ENCODE measurements at places on chromosomes 2 and 18.

DNA sequence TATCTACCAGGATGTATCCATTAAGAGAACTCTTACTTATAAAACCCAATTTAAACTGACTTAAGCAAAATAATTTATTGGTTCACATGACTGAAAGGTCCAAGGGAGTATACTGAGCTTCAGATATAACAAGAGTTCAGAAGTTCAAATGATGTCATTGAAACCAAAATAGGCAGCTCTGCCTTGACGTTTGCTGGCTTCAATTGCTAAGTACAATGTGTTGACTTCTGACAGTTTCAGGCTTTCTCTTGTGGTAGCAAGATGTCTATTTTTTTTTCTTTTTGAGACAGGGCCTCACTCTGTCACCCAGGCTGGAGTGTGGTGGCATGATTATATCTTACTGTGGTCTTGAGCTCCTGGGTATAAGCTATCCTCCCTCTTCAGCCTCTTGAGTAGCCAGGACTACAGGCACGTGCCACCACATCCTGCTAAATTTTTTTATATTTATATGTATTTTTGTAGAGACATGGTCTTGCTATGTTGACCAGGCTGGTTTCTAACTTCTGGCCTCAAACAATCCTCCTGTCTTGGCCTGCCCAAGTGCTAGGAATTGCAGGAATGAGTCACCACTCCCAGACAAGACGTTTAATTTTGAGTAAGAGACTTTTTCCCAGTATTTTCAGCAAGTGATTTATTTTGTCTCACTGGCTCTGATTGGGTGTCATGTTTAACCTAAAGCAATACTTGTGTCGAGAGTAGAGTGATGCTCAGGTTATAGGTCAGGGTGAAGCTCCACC, 184.8 kb downstream of the NR4A2 start:
- DNase-seq, result no peak

- no peak for DNase-seq
Measured at GRCh38 chr2:212540341-212540740, 1.7 kb upstream of the ERBB4 start.

DNA sequence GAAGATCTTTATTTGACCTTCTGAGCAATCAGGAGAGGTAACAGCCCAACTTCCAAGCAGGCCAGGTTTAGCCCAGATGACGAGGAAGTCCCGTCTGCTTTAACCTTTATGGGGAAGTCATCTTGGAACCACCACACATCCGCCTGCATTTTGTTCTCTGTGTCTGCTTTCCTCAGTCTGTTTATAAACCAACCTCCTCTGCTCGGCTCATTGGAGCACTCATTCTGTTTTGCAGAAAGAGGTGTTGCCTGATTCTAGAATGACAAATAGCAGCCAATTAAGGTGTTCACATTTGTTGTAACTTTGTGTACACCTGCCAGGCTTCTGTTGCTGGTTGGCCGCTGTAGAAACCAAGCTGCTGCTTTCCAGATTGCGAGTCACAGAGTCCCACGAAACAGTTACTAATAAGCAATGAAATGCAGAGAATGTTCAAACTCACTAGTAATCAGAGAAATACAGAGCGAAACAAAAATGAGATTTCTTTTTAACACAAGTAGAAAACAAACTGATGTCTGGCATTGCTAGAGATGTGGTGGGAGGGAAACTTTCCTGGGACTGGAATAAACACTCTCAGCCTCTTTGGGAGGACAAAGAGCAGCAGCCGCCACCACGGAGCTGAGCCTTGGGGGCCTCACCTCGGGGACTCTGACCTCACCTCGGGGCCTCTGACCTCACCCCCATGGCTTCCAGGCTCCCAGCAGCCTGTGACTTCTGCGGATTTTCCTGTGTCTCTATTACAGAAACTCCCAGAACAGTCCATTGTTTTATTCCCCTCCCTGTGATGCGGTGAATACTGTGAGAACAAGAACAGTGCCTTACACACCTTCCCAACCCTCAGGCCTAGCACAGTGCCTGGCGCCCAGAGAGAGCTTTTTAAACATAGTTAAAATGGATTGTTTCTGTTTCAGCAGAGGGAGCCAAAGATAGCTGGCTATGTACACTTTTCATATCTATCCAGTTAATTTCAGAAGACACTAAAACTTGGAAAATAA, 64.0 kb downstream of the MBP start:
- DNase-seq, result peak; percentile 53

GRCh38 chr2:114436329-114436728, 6.1 kb upstream of the DPP10 start:
- DNase-seq, result no peak

DNA sequence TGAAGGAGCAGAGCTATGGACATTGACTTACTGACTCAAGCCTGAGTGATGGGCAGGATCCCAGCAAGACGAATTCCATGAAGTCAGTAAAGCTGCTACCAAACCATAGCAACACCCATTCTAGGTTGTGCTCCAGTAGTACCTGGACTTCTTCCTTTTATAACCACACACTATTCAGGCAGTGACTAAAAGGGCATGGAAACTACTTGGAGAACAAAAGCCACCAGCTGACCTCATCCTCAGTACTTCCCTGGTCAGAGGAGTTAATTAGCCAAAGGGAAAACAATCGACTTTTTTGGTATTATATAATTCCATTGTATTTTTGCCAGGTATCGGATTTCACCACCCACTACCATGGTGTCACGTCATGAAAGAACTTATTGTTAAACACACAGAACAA, 237.1 kb downstream of the TTC32 start:
- no peak for DNase-seq

GRCh38 chr18:58569490-58569911, 59.4 kb downstream of the ALPK2 start:
- no peak for DNase-seq

- DNase-seq, result no peak
Measured at GRCh38 chr2:230124235-230124634, 55.5 kb upstream of the SLC16A14 start.

DNA sequence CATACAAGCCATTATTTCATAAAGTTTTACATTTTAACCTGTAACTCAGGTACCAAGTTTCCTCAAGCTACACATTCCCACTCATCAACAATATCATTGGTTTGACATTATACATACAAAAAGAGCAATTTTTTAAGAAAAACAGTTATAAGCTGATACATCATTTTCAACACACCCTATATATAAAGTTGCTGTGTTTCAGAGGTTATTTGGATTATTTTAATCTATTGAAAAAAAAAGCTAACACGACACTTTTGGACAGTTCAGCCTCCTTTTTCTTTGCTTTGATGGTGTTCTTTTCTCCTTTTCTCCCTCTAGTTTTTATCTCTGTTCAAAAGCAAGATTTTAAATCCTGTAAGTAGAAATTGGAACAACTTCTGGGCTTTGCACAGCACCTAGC, 175.9 kb upstream of the CREB1 start:
- DNase-seq, result no peak
